Umbilical cord (tissue), 2 donors: ENCODE measurements at places on chromosomes 16 and 17. TPM values are rescaled to one million over a fixed set of nuclear protein-coding genes. Genes with fewer than 3 reads are reported as not detected.

TNFRSF13B gene
- total RNA-seq: not detected

FOXN1 gene
- total RNA-seq: not detected

RNF43 gene
- 3.6 TPM for total RNA-seq

ZNF668 gene
- 10.6 TPM for total RNA-seq

KRTAP16-1 gene
- not detected for total RNA-seq

GP2 gene
- total RNA-seq: not detected

ACSM3 gene
- total RNA-seq: 8.9 TPM

HSD11B2 gene
- total RNA-seq: 1.4 TPM

TK1 gene
- total RNA-seq: 8.9 TPM

SGCA gene
- 31.3 TPM for total RNA-seq

TEKT5 gene
- total RNA-seq: not detected

GRCh38 chr17:15943971-15944758, 765 bp upstream of the ADORA2B start:
- no peak for DNase-seq

GRCh38 chr16:11133344-11133943, 122.6 kb downstream of the SOCS1 start:
- DNase-seq: peak; percentile 97

DNA sequence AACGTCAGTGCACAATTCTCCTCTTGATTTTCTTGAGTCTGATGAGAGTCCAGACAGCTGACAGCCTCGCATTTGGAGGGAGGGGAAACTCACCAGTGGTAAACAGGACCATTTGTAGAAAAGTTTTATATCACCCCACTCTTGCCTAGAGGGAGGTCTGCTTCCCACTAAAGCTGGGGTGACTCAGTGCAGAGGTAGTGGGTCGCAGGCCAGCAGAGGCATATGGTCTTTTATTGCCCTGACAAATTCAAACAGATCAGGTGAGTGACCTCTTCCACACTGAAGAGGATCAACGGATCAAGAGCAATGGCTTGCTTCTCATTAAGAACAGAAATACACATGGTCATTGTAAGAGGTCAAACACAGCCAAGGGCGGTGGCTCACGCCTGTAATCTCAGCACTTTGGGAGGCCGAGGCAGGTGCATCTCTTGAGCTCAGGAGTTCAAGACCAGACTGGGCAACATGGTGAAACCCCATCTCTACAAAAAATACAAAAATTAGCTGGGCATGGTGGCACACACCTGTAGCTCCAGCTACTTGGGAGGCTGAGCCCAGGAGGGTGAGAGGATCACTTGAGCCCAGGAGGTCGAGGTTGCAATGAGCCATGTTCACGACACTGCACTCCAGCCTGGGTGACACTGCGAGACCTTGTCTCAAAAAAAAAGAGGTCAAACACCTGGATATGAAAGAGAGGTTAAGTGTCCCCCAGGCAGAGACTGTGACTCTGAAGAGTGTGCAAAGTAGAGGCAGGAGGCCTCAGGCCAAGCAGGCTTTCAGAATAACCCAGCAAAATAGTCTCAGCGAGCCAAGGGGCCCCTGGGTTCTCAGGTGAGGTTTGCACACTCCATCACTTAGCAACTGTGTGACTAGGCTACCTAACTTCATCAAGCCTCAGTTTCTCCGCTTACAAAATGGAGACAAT, 56.5 kb upstream of the ERN1 start:
- no peak for DNase-seq

DNA sequence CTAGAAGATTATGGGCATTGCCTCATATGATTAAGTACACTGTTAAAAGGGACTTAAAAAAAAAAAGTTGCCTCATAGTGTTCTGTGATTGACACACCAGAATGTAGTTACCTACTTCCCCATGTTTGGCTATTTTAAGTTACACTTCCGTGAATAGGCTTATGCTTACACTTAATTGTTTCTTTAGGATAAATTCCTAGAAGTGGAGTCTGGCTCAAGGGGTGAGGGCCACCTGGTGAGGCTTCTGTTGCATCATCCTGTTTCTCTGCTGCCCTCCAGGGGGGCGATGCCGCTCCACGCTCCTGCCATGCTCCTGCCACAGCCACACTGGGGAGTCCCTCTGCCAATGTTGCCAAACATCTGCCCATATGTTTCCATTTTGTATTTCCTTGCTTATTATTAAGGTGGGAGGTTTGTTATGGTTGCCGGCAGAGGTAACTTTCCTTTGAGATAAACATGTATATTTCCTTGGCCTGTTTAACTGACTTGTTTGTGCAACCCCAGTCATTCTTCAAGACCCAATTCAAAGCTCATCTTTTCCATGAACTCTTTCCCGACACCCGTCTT, 73.1 kb downstream of the KSR1 start:
- no peak for DNase-seq

DNA sequence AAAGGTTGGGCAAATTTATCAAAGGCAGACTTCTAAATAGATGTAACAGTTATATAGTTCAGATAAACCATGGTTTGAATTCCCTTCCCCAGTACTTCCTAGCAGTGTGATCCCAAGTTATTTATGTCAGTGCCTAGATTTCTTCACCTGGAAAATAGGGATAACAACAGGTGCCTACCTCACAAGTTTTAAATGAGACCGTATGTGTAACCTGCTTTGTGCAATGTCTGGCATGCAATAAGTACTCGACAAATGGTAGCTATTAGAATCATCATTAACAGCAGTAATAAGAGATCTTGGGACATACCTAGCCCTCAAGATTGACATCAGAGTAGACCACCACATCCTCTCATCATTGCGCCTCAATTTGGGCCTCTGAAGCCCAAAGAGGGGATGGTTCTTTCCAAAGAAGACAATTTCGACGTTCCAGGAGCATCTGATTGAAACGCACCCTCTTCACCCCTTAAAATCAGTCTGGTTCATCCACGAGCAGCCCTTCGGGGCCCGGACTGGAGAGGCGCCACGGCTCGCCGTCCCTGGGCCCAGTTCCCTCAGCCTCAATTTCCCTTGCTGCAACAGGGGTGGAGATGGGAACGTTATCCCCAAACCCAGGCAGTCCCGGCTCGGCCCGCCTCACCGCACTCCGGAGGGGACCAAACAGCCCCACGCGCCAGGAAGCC, 541 bp downstream of the ACACA start:
- DNase-seq: no peak

GRCh38 chr16:1363501-1364041, 11.8 kb downstream of the GNPTG start:
- DNase-seq: no peak

GRCh38 chr17:19291646-19292376, 54.6 kb downstream of the EPN2 start:
- DNase-seq: no peak

DNA sequence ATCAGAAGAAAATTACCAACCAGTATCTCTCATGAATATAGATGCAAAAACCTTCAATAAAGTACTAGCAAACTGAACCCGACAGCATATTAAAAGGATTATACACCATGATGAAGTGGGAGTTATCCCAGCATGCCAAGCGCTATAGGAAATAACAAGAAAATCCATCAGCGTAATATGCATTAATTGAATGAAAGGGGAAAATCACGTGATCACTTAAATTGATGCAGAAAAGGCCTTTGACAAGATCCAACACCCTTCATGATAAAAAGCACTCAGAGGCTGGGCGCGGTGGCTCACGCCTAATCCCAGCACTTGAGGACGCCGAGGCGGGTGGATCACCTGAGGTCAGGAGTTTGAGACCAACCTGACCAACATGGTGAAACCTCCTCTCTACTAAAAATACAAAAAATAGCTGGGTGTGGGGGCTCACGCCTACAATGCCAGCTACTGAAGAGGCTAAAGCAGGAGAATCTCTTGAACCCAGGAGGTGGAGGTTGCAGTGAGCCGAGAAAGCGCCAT, 4.8 kb downstream of the CTRB2 start:
- no peak for DNase-seq

- no peak for DNase-seq
Measured at GRCh38 chr17:56581635-56582627, 11.6 kb upstream of the NOG start.

GRCh38 chr16:14415291-14415690, 214.8 kb downstream of the PARN start:
- no peak for DNase-seq

- no peak for DNase-seq
Measured at GRCh38 chr17:32287804-32288511, 22.3 kb downstream of the RHBDL3 start.

DNA sequence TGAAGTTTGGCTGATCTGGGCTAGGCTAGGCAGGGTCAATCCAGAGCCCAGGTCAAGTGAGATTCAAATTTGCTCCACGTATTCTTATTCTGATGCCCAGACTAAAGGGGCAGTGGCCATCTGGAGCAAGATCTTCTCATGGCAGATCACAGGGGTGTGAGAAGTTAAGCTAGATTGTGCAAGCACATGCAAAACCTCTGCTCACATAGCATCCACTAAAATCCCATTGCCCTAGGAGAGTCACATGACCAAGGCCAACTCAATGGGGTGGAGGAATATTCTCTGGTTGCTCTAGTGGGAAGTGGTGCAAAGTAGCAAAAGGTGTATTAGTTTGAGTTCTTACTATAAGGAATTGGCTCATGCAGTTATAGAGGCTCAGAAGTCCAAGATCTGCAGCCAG, 318.4 kb upstream of the ASIC2 start:
- no peak for DNase-seq

GRCh38 chr16:80441935-80442334, 98.9 kb upstream of the DYNLRB2 start:
- DNase-seq: no peak

DNA sequence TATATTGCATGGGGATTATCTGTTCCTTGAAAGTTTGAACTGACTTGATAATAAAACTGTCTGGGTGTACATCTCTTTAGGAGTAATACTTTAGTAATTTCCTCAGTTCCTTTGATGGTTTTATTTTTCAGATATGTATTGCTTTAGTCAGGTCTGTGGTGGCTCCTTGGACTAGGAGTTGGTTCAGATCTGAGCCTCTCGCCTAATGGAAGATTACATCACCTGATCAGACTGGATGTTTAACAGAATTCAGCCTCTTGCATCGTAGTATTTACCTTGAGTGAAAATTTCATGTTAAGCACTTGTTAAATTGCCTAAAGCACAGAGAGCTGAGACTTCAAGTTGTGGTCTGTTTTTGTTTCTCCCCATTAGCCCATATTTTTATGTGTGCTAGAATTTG, 267.3 kb downstream of the MAP2K4 start:
- DNase-seq: peak; percentile 89

DNA sequence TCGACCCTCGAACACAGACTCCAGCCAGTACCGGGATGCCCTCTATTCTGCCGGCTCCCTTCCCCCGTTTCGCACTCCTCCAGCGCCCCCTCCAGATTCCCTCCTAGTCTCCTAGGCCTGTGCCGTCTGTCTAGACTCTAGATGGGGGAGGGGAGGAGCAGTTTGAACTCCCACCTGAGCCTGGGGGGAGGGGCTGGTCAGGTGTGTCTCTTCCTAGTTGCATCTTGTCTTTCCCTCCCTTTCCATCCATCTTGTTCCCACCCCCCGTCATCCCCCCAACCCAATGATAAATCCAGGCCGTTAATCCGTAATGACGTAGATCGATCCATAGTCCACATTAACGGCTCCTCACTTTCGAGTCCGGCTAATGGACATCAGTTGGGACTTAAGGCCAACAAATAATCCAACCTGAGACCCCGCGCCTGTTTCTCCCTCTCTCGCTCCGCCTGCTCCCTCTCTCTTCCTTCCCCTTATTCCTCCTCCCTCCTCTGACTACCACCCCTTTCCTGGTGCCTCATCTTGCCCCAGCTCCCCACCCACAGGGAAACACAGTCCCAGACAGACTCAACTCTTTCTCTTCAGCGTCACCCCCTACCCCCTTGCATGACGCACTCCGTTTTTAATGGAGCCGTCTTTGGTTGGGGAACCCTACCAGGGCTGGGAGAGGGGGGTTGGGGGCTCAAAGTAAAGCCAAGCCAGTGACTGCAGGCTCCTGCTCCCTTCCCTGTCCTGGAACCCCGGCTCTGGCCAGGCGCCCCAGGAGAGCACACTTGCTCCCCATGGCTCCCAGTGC, 3.4 kb upstream of the HOXB5 start:
- DNase-seq: no peak

DNA sequence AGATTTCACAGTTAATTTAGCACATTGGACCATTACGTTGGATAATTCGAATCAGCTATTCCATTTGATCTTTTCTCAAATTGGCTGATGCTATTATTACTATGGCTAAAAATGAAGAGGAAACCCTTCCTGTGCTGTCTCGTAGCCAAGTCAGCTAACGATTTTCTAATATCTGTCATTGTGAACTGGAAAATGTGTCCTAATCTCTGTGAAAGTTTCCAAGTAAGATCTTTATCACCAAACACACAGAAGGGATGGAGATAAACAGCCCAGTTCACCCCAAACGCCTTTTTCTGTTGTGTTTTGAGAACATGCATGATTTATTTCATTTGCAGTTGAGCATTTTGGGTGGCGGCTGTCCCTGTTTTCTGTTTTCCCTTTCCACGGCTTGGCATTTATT, 312.8 kb downstream of the FOXL1 start:
- DNase-seq: no peak

DNA sequence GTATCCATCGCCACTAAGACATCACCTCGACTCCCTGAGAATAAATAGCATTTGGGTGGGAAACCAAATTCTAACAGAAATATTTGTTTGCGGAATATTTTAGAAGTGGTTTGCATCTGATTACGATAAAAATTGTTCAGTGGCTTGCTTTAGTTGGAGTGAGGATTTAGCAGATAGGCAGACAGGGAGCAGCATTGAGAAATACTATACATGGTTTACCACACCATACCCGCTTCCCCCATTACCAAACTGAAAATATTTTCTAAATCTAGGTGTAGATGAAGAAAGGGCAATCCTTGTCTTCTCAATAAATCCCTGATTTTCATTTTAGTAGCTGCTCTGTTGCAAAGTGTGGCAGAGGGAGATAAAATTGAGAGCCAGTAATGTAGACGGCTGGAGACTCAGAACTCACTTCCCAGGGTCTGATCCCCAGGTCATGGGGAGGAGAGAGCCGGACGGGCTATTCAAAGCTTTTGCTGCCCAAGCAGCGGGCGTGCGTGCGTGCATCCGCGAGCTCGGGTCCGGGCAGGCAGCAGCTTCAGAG, 808 bp upstream of the BAHCC1 start:
- DNase-seq: peak; percentile 54
